Fibroblast of the aortic adventitia (primary cell): ENCODE measurements at places on chromosomes 5 and 9. TPM values are rescaled to one million over a fixed set of nuclear protein-coding genes. Genes with fewer than 3 reads are reported as not detected.

DNA sequence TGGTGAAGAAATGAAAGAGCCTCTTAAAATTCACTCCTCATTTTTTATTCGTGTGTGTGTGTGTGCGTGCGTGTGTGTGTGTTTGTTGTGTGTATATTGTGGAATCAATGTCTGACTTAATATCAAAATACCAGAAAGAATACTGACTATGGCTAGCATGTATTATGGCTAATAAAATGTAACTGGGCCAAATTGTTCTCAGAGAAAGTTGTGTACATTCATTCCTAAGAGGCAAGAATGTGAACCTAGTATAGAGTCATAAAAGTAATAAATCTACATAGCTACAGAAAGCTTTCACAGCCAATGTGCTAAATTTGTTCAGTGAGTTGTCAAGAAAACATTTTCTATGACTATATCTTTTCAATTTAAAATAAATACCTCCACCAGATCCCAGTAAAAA is 211.5 kb downstream of the EBF1 start:
- DNase-seq: no peak

DNA sequence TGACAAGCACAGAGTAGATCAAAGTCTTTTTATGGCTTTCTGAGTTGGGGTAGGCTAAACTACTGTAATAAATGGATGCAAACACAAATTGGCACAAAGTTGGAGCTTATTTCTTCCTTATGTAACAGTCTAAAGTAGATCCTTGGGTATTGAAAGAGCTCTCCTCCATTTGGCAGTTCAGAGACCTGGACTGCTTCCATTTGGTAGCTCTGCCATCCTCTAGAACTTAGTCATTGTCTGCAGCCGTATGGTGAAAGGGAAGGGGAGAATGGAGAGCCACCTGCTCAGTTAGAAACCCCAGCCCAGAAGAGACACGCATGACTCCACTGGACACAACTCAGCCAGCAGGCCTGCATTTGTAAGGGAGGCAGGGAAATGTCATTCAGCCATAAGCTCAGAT is 345.0 kb downstream of the DMAC1 start:
- DNase-seq: no peak

GRCh38 chr5:172606156-172606785 is 34.8 kb upstream of the NEURL1B start:
- DNase-seq: no peak

Gene GMCL2
- not detected in 2 replicates for total RNA-seq

Gene SUSD3
- total RNA-seq: 0.09 TPM in 1 of 2 replicates, not detected in the other

DNA sequence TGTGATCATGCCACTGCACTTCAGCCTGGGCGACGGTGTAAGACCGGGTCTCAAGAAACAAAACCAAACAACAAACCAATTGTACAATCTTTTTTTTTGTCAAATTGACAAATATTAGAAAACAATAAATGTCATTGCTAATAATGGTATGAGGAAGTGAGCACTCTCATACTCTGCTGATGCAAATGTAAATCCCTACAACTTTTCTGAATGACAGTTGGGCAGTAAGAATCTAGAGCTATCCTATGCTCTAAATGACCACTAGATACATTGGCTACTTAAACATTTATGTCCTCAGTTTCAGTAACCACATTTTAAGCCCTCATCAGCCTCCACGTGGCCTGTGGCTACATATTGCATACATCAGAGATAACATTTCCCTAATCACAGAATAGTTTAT is 256.2 kb downstream of the FER start:
- DNase-seq: no peak
